ENCODE measurements at places on chromosomes 6 and 20.

GRCh38 chr6:4020822-4021132 is 58.2 kb downstream of the FAM217A start:
- DNase-seq, result no peak

DNA sequence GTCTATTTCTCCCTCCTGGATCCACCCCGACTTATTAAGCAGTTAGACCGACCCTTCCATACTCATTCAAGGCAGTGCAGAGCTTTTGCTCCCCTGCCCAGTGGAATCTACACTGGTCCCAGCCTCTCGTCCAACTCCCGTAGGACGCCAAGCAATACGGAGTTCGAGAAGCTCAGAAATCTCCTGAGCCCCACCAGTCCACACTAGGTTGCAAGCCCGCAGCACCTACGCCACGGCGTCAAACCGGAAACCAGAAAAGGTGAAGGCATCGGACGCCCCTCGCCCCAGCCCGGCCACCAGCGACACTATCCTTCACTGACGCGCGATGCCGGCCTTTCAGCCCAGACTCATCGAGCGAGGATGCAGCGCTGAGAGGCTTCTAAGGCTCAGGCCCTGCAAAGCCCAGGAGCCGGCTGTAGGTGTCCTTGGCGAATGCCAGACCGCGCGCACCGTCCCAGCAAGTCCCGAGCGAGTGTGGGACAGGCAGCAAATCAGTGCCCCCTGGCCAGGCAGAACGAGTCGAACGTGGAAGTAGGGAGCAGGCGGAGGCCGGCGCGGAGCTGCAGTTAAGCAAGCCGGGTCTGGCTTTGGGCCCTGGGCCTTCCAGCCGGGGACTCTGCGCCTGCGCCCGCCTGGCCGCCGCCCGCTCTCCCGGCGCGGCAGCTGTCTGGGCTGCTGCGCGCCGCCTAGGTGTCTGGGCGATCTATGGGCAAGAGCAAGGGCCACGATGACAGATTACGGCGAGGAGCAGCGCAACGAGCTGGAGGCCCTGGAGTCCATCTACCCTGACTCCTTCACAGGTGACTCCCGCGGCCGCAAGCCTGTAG is at the start of gene RWDD1:
RWDD1 (plus strand) TSS at position 649 of the 827 bp plus-strand sequence; CDS start at position 728, 79 bp downstream.
- DNase-seq, result peak; percentile 95

GRCh38 chr6:12260458-12261093 is 29.6 kb upstream of the EDN1 start:
- DNase-seq, result no peak

DNA sequence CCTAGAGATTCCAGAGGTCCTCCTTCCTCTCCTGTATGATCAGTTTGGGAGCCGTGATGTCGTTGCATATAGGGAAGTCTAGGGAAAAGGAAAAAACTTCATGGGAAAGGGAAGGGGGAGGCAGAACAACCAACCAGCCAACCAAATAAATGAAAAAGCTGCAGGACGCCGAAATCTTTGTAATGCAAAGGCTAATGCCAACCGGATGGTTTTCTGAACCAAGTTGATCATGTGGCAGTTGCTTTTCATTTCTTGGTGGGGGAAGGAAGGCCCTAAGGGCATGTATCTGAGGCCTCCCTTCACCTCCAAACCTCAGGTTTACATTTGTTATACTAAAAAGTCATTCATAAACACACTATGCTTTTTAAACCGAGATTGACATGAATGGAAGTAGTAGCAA is 167.2 kb downstream of the ARID1B start:
- no peak for DNase-seq

DNA sequence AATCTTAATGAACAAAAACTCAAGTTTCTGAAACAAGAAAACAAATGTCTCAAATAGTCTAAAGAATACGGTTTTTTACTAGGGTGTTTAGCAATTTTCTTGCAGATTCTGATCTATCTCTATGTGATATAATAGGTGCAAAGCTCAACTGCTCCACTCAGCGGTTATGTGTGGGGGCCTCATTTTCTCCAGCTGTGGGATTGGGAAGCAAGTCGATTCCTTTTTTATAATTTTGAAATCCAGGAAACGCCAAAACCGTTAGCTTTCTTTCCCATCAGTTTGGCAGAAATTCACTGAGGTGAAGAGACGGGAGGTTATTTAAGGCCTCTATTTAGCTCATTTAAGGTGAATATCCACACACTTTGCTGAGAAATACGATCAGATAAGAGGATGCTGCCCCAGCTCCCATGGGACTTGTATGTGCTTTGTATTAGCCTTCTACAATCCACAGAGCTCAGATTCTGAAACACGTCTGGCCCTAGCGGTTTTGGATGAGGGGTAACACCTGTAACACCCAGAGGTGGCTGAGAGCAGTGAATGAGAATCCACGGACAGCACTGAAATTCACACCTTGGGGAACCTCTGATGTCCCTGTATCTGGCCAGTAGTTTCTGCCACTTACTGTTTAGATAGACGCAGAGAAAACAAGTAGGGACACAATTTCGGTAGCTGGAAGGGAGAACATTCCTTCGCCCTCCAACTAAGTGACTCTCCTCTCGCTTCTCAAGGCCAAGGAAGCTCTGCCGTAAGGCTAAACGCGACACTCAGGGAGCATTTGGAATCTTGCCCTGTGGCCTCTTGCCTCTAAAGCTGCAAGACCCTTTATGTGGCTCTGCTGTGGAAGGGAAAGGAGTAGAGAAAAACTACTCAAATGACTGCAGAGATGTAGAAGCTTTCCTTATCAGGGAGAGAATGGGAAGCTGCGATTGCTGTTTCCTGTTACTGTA is 6.5 kb upstream of the BCAS4 start:
- no peak for DNase-seq

- DNase-seq, result no peak
These were observed 59.0 kb upstream of the QKI start for GRCh38 chr6:163355426-163355991.

GRCh38 chr6:55866128-55866527 is 9.3 kb downstream of the BMP5 start:
- DNase-seq, result no peak

DNA sequence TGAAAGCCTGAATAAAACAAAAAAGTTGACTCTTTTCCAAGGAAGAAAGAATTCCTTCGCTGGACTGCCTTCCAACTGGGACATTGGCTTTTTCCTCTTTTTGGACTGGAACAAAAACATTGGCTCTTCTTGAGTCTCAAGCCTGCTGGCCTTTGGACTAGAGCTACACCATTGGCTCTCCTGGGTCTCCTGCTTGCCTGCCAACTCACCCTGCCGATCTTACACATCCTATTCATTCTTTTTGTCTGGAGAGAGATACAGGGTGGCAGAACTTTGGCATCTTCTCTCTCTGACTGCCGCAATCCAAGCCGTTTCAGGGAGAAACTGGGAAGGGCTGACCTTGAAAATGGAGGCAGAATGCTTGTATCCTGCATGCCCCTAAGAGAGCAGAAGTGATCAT is 20.2 kb downstream of the DDO start:
- DNase-seq, result no peak

DNA sequence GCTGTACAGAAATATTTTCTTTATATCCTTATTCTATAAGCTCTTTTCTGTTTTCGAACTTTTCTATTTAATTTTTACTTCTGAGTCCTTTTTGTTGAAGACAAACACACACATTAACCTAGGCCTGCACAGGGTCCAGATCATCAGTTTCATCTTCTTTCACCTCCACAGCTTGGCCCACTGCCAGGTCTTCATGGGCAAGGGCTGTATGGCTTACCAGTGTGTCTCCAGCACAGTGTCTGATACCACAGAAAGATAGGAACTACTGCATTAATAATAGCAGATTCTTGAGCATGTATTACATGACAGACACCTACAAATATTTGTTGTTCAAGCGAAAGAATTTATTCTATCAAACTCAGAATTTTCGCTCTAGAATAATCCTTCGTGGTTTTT is 24.4 kb downstream of the QKI start:
- peak; percentile 4 for DNase-seq

DNA sequence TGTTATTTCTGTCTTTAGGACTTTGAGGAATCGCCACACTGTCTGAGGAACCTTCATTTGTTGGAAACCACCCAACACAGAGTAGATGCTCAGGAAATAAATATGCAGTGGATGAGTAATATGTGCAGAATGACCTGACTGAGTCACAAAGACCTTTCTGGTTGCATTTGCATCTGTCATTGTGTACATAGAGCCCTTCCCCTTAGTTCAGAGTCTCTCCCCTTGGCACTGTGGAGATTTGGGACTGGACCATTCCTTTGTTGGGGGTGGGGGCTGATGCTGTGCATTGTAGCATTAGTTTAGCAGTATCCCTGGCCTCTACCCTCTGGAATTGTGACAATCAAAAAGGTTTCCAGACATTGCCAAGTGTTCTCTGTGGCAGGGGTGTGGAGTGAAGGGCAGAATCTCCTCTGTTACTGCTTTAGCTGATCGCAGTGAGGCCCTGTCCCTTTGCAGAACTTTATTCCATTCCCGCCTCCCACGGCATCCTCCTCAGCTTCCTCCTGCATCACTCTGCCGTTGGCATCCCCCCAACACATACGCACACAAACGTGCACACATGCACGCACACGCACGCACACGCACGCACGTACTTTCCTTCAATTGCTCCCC is 64.5 kb downstream of the EYA2 start:
- no peak for DNase-seq

GRCh38 chr20:17598013-17598550 is 28.2 kb downstream of the DSTN start:
- DNase-seq, result no peak

DNA sequence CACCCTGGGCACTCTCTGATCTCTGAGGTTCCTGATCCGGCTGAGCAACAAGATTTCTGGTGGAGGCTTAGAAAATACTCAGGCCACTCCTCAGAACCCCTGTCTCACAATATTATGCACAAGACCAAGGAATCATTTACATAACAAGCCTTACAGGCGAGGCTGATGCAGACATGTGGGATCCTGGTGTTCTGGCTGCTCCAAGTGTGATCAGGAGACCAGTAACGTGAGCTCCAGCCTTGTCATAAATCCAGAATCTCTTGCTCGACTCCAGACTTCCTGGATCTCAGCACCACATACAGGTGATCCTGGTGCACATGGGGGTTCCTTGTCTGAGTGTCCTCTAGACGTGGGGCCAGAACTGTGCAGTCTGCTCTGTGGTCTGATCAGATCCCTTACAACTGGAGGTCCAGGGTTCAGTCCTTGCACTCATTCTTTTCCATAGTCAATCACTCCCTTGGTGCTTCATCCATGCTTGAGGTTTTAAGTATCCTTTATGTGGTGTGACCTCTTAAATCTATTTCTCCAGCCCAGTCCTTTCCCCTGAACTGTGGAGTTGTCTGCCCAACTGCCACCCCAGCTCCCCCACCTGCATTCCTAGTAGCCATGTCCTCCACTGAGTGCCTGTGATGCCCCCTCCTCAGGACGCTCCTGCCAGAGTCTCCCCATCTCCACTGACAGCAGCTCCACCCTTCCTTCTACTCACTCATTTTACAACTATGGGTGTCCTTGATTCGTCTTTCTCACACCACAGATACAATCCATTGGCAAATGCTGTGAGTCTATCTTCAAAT is 5.1 kb downstream of the HLA-C start:
- no peak for DNase-seq

DNA sequence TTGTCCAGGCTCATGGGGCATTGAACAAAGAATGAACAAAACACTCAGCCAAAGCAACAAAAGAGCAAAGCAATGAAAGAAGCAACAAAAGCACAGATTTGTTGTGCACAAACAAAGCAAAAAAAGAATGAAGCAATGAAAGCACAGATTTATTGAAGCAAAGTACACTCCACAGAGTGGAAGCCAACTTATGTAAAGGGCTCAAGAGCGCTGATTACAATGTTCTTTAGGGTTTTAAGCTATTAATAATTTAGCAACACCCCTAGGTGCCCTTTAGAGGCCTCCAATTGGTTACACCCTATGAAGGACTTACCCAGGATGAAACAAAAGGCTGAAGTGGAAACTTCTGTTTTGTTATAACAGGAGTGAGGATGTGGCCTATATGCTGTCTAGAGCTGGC is 179.2 kb upstream of the PROKR2 start:
- no peak for DNase-seq

- no peak for DNase-seq
These were observed 46.2 kb downstream of the NHLRC1 start for GRCh38 chr6:18076231-18076630.

DNA sequence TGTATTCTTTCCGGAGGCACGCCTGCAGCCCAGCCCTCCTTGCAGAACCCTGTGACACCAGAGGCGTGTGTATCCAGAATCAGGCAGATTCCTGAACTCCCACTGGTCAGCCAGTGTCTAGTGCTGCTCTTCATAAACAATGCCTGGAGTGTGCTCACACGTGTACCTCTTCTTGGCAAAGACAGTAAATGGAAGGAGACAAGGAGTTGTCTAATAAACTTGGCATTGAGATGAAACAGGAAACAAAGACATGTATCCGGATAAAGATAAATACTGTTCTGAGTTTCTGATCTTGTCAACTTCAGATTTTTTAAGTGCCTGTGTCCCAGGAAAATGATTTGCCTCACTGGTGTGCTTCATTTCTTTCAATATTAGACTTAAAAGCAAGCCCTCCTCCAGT is 1.7 kb downstream of the RPS6KA2 start:
- no peak for DNase-seq

DNA sequence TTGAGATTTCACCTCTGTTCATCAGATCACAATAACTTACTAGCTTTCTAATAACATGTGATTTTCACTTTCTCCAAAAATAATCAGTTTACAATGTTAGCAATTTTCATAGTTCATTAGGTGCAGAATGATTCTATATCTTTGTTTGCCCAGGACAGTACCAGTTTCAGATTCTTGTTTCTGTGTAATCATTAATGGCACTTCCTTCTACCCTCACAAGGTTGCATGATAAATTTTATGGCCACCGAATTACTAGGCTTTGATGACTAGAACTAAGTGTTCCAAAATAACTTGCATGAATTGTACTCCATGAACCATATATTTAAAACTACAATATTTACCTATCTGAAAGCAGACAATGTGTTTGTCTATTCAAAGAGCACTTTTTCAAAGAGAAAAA is 442.3 kb downstream of the EPHA7 start:
- DNase-seq, result no peak

DNA sequence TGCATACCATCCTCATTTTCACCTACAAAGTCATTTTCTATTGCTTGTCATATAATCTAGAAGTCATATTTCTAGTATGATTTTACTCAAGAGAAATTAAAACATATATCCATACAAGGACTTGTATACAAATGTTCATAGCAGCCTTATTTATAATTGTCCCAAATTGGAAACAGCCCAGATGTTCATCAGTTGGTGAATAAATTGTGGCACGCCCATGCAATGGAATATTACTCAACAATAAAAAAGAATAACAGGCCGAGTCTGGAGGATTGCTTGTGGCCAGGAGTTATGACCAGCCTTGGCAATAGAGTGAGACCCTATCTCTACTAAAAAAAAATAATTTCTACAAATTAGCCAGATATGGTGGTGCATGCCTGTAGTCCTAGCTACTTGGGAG is 28.8 kb downstream of the C6orf163 start:
- no peak for DNase-seq
